ENCODE measurements at places on chromosomes 13 and 19. TPM values are rescaled to one million over a fixed set of nuclear protein-coding genes. Genes with fewer than 3 reads are reported as not detected.

DNA sequence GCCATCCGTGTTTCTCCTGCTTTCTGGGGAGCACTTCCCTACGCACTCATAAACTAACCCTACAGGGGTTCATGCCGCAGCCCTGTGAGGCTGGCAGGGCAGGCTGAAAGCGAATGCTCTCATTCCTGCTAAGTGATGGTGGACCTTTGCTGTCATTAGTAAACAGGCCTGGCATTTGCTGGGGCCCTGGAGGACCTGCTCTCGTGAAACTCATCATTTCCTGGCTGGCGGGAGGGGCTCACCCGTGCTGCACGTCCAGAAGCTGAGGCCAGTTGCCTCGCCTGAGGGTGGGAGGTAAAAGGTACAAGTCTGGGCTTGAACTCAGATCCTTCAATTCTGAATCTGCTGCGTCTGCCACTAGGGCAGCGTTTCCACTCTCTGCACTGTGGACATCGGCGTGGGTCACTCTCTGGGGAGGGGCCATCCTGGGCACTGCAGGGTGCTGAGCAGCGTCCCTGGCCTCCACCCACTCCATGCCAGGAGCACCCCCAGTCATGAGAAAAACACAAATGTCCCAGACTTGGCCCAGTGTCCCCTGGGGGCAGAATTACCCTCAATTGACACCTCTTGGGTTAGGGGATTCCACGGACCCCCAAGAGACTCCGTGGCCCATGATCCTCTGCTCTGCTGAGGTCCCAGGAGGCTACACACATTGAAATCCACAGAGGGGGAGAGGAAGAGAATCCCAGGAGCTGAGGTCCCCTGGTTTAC is 7.0 kb downstream of the MOB3A start:
- no peak for DNase-seq

Gene NCR1
- total RNA-seq = not detected

- DNase-seq = no peak
Measured at GRCh38 chr19:55208880-55209692, at the start of gene PTPRH. PTPRH (minus strand) TSS chr19:55209501; CDS start chr19:55209433, 68 bp downstream.

DNA sequence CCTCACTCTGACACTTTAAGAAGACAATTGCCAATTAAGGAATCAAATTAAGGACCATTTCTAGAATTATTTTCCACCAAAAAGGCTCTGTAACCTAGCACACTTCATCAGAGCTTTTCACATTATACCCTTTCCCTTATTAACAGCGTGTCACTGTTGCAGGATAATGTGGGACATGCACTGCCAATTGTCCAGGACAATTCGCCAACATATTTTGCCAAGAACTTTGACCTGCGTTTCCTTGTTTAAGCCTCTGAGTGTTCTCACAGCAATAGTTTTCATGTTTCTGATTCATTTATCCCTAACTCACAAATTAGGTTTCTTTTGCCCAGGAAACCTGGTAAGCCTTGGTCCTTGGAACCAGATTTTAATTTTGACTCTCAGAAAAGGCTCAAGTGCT is 13.3 kb downstream of the COL4A1 start:
- no peak for DNase-seq

Gene POLR1G
- total RNA-seq = 6.3 TPM

Gene SOHLH2
- 0.62 TPM for total RNA-seq

GRCh38 chr19:51060336-51060735 is 4.6 kb downstream of the KLK13 start:
- DNase-seq = no peak

Gene ANKRD10
- 201 TPM for total RNA-seq

DNA sequence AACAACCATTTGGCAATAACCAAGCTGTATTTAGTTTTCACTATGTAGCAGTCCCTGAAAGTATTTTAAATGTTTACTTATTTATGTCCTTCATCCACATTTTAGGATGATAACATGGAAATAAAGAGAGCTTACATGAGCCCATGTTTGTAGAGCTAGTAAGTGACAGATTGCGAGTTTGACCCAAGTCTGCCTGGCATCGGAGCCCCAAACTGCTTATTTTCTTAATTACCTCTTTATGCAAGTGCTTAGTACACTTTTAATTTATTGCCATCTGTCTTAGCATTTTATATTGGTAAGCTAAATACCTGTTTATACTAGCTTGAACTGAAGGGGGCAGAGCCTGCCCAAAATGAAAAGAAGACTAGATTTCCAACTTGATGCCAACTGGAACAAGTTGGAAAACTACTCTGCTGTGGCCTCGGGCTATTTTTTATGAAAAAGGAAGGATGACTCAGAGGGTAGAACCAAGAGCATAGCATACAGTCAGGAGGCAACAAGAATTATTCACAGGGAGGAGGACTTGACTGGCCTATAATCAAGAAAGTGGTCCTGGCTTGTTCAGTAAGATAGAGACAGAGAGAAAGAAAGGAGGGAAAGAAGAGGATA is 150.2 kb downstream of the NDFIP2 start:
- peak; percentile 63 for DNase-seq

DNA sequence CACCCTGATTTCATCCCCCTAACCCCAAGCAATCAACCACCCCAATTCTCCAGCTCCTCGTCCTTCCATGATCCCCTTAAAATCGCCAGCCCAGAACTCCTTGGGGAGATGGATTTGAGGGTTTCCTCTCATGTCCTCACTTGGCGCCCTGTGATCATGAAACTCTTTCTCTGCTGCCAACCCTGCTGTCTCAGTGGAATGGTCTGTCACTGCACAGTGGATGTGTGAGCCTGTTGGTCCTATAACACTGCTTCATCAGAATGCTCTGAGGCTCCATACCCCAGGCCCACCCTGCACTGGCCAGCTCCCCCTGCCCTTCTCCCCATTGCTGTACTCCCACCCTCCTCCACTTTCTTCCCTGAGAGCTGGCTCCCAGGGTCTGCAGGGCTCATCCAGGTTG is 12.6 kb upstream of the ZNF792 start:
- no peak for DNase-seq

GRCh38 chr19:10686661-10687517 is 14.3 kb upstream of the QTRT1 start:
- DNase-seq = no peak

Gene IFNL4
- not detected for total RNA-seq
